ENCODE measurements at places on chromosomes 4 and X. TPM values are rescaled to one million over a fixed set of nuclear protein-coding genes. Genes with fewer than 3 reads are reported as not detected.

CT45A5 gene
- polyA plus RNA-seq = 36.4 TPM

GSPT2 gene
- 16.2 TPM for polyA plus RNA-seq

TCEAL4 gene
- 177 TPM for polyA plus RNA-seq

GYG2 gene
- 13.1 TPM for polyA plus RNA-seq

FAT4 gene
- polyA plus RNA-seq = 64.4 TPM

GPRIN3 gene
- 1.2 TPM for polyA plus RNA-seq

PAK3 gene
- polyA plus RNA-seq = 1.6 TPM

ADH1B gene
- 1,007 TPM for polyA plus RNA-seq

WDFY3 gene
- polyA plus RNA-seq = 40.6 TPM

ADAM29 gene
- polyA plus RNA-seq = 0.17 TPM

MTM1 gene
- 9.5 TPM for polyA plus RNA-seq

CCNA2 gene
- polyA plus RNA-seq = 22.5 TPM

F8A2 gene
- not detected for polyA plus RNA-seq

CXCL13 gene
- polyA plus RNA-seq = 0.19 TPM

SCML1 gene
- 29.1 TPM for polyA plus RNA-seq

MAML3 gene
- polyA plus RNA-seq = 19.2 TPM

MAOB gene
- polyA plus RNA-seq = 15.8 TPM

KCNE5 gene
- polyA plus RNA-seq = 8.9 TPM

NPY2R gene
- 0.08 TPM for polyA plus RNA-seq

PRDM8 gene
- 0.62 TPM for polyA plus RNA-seq

HTRA3 gene
- 13.7 TPM for polyA plus RNA-seq

RHOXF1 gene
- polyA plus RNA-seq = 0.32 TPM

MAP9 gene
- polyA plus RNA-seq = 21.7 TPM

SRPK3 gene
- 1.7 TPM for polyA plus RNA-seq

ZFP92 gene
- 0.96 TPM for polyA plus RNA-seq

P2RY8 gene
- 0.64 TPM for polyA plus RNA-seq

MAGEB2 gene
- not detected for polyA plus RNA-seq

SLITRK4 gene
- polyA plus RNA-seq = 1.6 TPM

All from right lung (tissue), 10 donors.